ENCODE measurements at places on chromosomes 11 and 22. TPM values are rescaled to one million over a fixed set of nuclear protein-coding genes. Genes with fewer than 3 reads are reported as not detected.
A peak's percentile ranks its signal among the peaks of the same experiment; 100 is the strongest.

The FRMD8 gene
- 55.0 TPM for total RNA-seq

The SCN4B gene
- not detected for total RNA-seq

The C11orf97 gene
- not detected for total RNA-seq

DNA sequence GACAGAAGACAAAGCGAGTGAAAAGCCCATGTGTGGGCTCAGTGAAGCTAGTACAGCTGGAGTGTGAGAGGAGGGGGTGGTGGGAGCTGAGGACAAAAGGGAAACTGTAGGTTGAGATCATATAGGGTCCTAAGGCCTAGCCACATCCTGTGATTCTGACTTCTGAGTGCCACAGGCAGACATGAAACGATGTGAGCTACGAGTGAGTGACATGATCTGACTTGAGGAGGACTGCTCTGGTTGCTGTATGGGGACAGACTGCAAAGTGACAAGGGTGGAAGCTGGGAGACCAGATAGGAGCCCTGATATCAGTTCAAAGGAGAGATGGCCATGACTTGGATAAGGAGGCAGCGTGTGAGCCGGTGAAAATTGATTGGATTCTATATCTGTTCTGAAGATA is 85.4 kb downstream of the MICAL2 start:
- peak; percentile 80 for DNase-seq

The CARD16 gene
- 41.5 TPM for total RNA-seq

The MRPL11 gene
- 24.8 TPM for total RNA-seq

The CCDC87 gene
- 0.16 TPM for total RNA-seq

- no peak for DNase-seq
These were observed 7.2 kb downstream of the SGSM1 start for GRCh38 chr22:24812950-24813775.

DNA sequence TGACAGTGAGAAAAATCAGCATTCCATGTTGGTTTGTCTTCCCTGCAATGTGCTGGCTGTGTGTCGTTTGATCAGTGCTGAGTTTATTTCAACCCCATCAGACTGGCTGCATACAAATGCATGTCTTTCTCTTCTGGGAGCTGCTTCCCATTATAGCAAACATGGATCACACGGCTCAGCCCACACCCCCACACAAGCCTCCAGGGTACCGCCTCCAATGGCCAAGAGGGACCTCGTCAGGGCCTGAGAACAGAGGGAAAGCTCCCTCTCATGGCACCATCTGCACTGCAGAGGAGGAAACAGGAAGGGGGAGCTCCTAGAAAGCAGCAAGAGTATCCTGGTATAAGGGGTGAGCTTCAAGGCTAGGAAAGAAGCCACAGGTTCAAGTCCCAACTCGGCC is 214.2 kb downstream of the LARGE1 start:
- DNase-seq: no peak

- DNase-seq: no peak
These were observed 898.3 kb downstream of the BRD1 start for GRCh38 chr22:48929276-48929790.

- DNase-seq: no peak
These were observed 197.1 kb downstream of the FAM76B start for GRCh38 chr11:95592471-95592870.

The CECR2 gene
- 0.10 TPM for total RNA-seq

The TRPM5 gene
- 0.69 TPM for total RNA-seq

GRCh38 chr22:43546186-43546585 is 134.4 kb downstream of the MPPED1 start:
- no peak for DNase-seq

DNA sequence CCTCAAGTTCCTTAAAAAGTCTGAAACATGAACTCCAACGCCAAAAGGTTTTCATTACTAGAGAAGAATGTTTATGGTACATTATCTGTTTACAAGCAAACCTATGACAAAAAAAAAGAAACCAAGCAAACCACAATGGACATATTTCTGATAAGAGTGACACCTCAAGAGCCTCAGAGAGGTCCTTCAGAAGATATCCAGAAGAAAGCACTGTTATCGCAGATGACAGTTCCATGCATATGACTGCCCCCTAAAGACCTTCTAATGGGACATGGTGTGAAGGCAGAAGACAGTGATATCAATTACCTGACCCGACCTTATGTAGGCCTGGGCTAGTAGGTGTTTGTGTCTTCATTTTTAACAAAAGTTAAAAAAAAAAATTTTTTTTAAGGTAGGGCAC is 3.1 kb downstream of the HDHD5 start:
- DNase-seq: no peak
